ENCODE measurements at places on chromosomes 5 and 9. TPM values are rescaled to one million over a fixed set of nuclear protein-coding genes. Genes with fewer than 3 reads are reported as not detected.
A peak's percentile ranks its signal among the peaks of the same experiment; 100 is the strongest.

- DNase-seq = peak; percentile 83
Observed at GRCh38 chr9:92425474-92425873, 1.2 kb upstream of the OMD start.

CENPH gene
- 9.3 TPM for total RNA-seq

DNA sequence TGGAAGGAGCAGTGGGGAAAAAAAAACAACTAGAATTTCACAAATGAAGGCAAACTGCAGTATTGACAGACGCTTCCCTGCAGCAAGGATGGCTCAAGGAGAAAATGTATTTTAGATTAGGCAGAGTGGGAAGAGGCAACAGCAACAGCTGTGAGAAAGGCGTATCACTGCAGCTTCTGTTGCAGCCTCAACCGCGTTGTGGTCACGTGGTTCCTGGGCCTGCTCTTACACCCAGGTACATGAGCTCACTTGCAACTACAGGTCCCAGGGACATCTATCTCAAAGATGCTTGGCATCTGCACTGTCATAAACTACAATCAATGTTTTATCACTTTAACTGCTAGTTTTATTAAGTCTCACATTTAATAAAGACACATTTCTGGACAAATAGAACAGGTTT lies 36.0 kb upstream of the GOLM1 start:
- peak; percentile 28 for DNase-seq

DNA sequence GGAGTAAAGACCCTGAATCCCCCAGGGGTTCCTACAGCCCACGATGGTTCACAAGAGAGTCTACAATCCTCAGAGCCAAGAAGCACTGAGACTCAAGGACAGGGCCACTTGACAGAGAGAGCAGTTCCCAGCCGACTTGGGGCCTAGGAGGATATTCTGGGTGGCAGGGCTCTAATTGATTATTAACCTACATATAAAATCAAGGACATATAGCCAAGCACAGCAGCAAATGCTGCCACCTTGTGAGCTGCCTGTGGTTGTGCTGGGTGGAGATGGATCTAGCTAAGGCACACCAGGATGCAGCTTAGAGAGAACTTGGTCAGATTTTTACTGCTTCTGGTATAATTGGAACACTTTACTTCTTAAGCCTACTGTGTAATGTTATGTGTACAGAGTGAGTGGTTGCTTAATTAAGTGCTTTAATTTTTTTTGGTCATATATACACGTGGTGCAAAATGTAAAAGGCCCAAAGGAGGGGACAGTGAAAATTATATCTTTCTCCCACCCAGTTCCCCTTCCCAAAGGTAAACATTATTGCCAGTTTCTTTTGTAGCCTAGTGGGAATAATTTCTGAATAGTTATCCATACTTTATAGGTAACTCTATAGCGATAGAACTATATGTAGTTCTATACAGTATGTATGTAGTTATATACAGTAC lies 78.8 kb downstream of the F2RL2 start:
- peak; percentile 62 for DNase-seq

CDKN2A gene
- not detected for total RNA-seq

DNA sequence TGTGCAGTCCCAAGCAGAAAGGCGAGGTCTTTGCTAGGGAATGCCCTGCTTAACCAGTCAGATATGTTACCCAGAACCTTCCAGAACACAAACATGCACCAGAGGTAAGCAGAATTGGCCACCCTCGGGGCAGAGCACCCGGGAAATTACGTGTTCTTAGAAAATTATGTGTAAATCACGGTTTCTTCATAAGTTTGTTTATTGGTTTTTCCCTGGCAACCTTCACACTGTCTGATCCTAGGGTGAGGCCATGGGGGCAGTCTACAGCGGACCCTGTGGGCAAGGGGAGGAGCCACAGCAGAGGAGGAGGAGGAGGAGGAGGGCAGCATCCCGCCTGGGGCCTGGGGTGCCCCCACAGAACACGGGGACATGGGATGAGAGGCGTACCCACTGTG lies 31.4 kb downstream of the RXRA start:
- no peak for DNase-seq

C5orf52 gene
- not detected for total RNA-seq

GRCh38 chr5:19496056-19496455 lies 491.9 kb downstream of the CDH18 start:
- DNase-seq = no peak

DNA sequence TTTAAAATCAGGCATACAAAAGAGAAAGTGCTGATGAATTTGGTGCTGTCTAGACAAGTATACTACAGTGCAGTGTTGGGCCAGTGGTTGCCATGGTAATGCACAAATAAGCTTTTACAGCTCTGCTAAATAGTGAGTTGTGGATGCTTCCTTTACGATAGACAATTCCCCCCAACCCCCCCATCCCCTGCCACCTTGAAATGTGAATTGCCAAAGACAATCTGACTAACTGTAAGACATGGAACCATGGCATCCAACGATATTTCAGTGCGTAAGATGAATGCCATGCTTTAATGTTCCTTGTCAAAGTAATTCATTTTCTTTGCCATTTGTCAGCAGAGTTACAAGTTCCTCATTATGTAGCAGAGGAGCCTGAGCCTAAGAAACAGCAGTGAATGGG lies 91.5 kb upstream of the NREP start:
- DNase-seq = peak; percentile 53

GRCh38 chr9:79623799-79624721 lies 52.3 kb downstream of the TLE4 start:
- peak; percentile 33 for DNase-seq

- peak; percentile 85 for DNase-seq
Observed at GRCh38 chr9:134458207-134459108, 132.2 kb downstream of the RXRA start.

DNA sequence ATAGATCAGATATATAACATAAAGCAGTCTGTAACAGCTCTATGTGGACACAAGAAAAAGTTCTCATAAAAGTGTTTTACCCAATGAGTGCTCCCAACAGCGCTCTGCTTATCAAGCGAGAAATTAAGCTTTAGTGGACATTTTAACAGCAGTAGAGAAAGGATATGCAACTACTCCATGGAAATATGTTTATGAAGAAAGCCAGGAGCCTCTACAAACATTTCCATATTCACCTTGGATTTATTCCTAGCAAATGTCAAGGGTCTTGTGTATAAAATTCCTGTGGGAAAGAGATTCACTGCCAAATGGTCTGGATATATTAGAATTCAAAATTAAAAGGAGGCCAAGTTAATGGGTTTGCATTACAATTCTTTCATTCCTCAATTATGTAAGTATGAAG lies 66.5 kb downstream of the DTWD2 start:
- DNase-seq = peak; percentile 63

DNA sequence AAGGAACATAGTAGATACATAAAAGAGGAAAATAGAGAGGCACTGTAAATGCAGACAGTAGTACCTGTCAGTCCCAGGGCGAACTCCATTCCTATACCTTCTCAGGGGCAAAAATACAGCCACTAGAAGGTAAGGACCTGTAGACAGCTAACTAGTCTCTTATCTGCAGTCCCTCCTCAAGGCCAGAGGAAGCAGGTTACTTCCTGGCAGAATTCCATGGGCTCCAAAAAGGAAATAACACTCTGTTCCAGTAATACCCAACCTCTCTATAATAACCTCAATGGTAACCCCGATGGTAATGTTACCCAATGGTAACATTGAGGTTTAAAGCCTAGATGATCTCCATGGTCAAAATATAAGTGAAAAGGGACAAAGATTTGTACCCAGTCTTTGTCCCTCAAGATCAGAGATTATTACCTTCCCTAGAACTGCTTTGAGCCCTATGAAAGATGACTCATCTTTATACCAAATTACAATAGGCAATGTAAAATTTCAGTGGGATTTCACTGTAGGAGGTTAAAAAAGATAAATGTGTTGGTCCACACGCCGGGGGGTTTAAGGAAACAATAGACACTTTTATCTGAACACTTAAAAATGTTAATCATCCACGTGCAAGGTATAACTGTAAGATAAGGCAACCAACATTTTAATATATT lies 113.0 kb downstream of the DENND1A start:
- DNase-seq = no peak

GPX8 gene
- 61.1 TPM for total RNA-seq

TRUB2 gene
- total RNA-seq = 9.6 TPM

WDR38 gene
- total RNA-seq = not detected

- DNase-seq = no peak
Observed at GRCh38 chr9:109286981-109287380, 33.9 kb downstream of the EPB41L4B start.

DNA sequence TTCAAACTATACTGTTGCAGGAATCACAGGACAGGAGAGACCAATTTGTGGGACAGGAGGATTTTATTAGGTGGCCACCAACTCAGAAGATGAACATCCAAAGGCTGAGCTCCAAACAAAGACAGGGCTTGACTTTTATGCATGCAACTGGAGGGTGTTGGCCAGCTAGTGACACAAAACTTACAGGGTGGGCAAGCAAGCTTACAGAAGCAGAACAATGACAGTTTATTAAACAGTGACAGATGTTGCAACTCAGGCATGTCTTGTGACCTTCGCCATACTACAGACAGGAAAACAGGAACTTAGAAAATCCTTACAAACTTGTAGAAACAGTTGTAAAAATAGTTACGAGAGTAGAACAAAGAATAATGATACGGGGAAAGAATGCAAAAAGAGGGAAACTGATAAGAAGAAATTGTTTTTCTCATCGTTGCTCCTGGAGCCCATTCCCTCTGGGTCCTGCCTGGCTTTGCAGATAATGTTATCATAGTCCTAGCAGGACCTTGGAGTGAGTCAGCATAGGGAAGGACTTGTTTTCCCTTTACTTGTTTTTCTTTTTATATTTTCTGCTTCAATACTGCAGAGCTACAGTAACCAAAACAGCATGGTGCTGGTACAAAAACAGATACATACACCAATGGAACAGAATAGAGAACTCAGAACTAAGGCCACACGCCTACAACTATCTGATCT lies 2083.0 kb upstream of the ACO1 start:
- DNase-seq = no peak

DNA sequence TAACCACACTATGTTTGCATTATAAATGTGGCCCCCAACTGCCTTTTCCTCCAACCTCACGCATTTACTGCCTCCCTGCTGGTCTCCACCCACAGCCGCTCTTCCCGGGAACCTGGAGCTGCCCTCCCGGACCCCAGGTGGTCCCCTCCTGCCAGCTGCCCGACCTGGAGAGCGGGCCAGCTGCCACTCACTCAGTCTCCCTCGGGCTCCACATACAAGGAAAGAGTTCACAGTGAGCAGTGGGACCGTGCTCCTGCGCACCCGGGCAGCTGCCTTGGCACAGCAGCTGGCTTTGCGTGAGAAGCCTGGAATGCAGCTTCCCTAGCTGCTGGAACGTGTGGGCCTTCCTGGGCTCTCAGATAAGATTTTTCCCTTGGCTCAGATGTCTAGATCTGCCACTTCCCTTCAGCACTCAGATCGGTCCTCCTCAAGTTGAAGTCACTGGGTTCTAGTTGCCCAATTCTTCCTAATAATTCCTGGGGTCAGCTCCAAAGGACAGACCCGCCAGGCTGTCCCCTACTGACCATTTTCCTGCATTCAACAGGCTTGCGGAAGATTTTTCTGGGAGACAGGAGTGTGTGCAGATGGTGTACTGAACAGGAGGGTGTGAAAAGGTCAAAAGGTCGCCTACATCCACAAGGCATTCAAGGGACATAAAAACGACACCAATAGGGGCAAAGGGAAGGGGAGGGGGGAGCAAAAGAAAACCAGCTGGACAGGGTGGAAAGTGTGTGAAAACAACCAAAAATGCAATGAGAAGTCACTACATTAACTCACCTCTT lies 69.1 kb downstream of the MYO10 start:
- peak; percentile 89 for DNase-seq

GRCh38 chr9:133974631-133975341 lies 17.3 kb downstream of the VAV2 start:
- DNase-seq = no peak

MOB3B gene
- total RNA-seq = 4.2 TPM

DNA sequence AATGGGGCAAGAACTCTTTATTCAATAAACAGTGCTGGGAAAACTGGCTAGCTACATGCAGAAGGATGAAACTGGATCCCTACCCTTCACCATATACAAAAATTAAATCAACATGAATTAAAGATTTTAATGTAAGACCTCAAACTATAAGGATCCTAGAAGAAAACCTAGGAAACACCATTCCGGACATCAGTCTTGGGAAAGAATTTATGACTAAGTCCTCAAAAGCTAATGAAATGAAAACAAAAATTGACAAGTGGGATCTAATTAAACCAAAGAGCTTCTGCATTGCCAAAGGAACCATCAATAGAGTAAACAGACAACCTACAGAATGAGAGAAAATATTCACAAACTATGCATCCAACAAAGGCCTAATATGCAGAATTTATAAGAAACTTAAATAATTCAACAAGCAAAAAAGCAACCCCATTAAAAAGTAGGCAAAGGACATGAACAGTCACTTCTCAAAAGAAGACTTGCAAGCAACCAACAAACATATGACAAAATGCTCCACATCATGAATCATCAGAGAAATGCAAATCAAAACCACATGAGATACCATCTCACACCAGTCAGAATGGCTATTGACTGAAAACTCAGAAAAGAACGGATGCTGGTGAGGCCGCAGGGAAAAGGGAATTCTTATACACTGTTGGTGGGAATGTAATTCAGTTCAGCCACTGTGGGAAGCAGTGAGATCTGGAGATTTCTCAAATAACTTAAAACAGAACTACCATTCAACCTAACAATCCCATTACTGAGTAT lies 104.3 kb upstream of the MAP3K1 start:
- no peak for DNase-seq

GRCh38 chr5:96243203-96243602 lies 189.8 kb downstream of the PCSK1 start:
- DNase-seq = no peak

ROPN1L gene
- 0.41 TPM for total RNA-seq

ARHGEF37 gene
- total RNA-seq = 5.5 TPM

ORM2 gene
- total RNA-seq = not detected

HTR1A gene
- total RNA-seq = not detected

SPIN1 gene
- total RNA-seq = 111 TPM

DNA sequence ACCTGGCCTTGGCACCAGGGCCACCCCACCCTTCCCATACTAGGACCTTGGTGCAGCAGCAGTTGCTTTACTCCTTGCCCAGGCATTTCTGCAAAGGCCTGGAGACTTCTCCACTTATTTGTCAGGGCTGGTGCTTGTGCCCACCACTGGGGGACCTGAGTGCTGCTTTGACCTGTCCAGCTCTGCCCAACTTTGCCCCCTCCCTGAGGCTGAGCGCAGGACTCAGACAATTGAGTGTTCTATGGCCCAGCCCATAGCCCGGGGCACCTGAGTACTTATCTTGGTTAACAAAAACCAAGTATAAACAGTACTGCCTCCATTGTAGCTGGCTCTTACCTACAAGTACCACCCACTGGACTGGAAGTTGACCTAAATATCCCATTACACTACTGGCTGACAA lies 406.1 kb upstream of the CHD1 start:
- DNase-seq = no peak

DNA sequence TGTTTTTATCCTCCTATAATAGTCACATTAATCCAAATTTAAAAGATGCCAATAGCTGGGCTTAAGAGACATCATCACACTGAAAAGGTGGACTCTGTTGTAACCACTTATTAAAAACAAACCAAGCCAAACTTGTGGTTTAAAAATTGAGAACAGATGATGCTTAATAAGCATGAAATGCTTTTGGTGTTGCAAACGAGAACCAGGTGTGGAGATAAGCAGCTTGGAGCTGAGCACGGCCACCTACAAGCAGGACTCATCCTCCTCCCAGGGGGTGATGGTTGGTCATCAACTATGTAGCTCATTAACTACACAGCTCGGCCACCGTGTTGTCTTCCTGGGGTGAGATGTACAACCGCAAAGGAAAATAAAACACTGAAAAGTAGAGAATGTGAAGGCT lies 154.4 kb downstream of the NPR3 start:
- DNase-seq = no peak

CDC20B gene
- total RNA-seq = not detected

NLN gene
- 23.7 TPM for total RNA-seq

- no peak for DNase-seq
Observed at GRCh38 chr5:157324237-157324636, 58.3 kb downstream of the CYFIP2 start.

GRIA1 gene
- total RNA-seq = 3.0 TPM
